Activated naive CD4-positive, alpha-beta T cell treated with anti-CD3 and anti-CD28 coated beads, Interleukin-2, amount 50 U/mL, for 72 hours (primary cell): ENCODE measurements at places on chromosomes 5 and 9. TPM values are rescaled to one million over a fixed set of nuclear protein-coding genes. Genes with fewer than 3 reads are reported as not detected.

DNA sequence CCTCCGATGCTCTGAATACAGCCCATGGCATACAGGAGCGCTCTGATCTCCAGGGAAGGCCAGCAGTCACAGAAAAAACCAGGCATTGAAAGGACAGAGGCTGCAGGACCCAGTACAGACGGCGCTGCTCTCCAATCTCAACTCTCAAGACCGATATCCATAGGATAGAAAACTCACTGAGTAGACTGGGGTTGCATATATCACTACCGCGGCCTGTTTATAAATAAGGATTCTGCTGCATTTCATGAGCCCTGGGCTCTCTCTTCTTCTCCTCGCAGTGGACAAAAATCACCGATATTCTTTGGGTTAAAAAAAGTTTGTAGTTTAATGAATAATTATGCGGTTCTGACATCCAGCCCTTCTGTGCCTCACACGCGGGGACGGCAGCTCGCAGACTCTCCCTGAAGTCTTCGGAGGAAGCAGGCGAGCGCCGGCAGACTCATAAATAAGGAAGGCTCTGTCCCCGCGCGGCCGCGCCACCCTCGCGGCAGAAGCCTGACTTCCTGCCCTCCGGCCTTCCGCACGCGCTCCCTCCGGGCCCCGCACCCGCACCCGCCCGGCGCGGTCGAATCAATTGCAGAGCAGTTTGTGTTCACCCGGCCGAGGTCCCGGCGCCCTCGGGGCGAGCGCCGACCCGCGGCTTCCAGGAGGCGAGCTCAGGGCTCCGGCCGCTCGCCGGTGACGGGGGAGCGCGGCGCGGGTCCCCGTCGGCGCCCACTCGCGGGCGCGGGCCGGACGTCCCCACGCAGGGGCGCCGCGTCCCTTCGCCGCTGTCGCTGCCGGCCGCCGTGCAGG is at the start of gene FAM78A:
Gene FAM78A (minus strand): TSS at position 417 of the 795 bp plus-strand sequence. CDS start 331 bp downstream, at position 86.
- peak; percentile 60 for DNase-seq

GRCh38 chr5:11491404-11492075 is 412.7 kb downstream of the CTNND2 start:
- DNase-seq: no peak

DNA sequence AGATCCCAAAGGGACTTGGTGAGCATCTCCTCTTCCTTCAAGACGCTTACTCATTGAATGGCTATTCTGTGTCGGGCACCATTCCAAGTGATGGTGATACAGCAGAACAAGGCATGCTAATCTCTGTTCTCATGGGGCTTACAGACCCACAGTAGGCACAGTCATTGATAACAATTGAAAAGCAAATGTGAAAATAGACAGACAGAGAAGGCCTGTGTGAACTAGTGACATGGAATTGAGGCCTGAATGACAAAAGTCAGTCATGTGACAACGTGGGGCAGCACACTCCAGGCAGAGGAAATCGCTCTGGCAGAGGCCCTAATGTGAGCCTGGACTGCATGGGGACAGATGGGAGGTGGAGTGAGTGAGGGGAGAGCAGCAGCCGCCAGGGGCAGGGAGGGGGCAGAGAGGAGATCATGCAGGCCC is 70.7 kb upstream of the CPLX2 start:
- no peak for DNase-seq

DNA sequence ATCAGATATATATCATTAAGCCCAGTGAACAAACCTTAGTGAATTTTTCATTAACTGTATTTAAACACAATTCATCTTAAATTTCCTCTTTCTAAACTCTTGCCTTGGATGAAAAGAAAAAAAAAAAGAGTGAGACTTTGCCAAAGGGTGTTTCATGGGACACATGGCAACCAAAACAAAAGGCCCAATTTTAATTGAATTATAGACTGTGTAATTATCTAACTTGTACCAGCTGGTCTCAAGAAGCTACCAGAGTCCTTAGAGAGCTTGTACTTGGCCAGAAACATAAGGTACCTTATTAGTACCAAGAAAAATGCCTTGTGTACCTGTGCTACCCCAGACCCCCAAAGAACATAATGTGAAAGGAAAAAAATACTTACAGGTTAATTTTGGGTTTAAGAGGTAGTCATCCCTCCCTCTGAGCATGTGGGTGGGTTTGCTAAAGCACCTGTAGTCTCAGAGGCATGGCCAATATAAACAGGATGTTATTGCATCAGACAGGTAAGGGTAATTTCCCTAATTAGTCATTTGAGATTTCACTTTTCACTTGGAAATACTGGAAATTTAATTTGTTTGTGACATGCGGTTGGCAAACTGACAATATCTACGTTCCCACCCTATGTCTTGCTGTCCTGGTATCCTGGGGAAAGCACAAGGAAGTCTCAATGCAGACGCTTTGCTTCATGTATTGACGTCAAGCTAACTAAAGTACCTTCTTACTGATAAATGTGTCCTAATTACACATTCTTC is 90.1 kb downstream of the SNCAIP start:
- DNase-seq: no peak

DNA sequence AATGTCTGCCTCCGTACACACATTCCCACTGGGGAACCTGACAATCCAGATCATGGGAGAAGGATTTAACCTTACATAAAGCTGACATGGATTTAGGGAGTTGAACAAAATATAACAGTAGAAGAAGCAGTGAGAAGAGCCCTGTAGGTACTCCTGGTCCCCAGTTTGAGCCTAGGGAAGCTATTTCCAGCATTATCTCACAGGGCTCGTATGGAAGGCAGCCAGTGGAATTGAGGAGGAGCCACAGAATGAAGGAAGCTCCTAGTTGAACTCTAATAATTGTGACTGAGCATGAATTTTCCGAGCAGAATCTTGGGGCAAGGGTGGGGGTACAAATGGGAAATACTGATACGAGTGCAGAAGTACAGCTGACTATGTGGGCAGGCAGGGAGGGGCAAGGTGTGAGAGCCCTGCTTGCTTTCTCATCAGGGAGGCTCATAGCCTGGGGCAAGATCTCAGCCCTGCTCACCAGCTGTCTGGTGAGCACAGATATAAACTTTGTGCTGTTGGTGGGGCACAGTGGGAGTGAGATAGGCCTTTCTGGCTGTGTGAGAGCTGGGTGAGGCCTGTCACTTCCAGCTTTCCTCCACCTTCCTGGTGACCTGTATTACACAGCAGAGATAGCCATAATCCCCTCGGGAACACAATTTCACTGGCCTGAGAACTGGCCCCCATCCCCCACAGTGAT is 290.7 kb upstream of the IL12B start:
- DNase-seq: no peak

GRCh38 chr9:92506184-92506857 is 24.0 kb upstream of the ASPN start:
- DNase-seq: no peak

GRCh38 chr5:3119435-3119834 is 368.0 kb upstream of the IRX2 start:
- no peak for DNase-seq

DNA sequence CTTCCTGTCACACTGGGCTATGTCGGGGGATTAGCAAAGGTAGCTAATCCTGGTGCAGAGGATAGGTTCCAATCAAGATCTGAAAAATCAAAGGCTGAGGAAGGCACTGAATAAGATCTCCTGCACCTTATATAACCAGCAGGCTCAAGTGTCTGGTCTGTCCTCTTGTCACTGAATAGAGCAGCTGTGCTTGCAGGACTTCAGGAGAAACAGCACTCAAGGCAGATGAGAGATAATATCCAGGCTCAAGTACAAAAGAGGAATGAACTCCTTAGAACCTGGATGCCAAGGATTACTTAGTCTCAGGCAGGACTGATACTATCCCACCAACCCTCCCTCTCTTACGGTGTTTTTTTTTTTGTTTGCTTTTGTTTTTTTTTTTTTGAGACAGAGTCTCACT is 108.8 kb upstream of the LRRTM2 start:
- no peak for DNase-seq

GRCh38 chr5:61953913-61954312 is 352.1 kb upstream of the KIF2A start:
- DNase-seq: no peak

- DNase-seq: no peak
Measured at GRCh38 chr5:178376921-178377582, 144.4 kb upstream of the PHYKPL start.

DNA sequence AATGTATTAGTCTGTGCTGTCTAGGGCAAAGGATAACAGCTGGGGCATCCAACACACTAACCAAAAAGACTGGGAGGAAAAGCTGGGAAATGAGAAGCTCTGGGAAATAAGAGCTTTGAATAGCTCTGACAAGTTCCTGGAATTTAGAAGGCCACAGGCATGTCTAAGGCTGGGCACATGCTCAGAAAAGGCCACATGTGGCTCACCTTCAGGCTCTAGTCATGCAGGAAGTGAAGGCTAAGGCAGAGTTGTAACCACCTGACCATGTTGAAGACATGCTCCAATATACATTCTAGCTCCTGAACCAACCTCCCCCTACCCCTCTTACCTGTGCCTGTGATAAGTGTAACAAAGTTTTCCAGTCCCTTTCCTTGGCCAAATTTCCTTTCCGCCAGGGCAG is 31.7 kb downstream of the CLTA start:
- no peak for DNase-seq

- DNase-seq: no peak
Measured at GRCh38 chr5:145887976-145888574, 15.3 kb upstream of the GRXCR2 start.

DNA sequence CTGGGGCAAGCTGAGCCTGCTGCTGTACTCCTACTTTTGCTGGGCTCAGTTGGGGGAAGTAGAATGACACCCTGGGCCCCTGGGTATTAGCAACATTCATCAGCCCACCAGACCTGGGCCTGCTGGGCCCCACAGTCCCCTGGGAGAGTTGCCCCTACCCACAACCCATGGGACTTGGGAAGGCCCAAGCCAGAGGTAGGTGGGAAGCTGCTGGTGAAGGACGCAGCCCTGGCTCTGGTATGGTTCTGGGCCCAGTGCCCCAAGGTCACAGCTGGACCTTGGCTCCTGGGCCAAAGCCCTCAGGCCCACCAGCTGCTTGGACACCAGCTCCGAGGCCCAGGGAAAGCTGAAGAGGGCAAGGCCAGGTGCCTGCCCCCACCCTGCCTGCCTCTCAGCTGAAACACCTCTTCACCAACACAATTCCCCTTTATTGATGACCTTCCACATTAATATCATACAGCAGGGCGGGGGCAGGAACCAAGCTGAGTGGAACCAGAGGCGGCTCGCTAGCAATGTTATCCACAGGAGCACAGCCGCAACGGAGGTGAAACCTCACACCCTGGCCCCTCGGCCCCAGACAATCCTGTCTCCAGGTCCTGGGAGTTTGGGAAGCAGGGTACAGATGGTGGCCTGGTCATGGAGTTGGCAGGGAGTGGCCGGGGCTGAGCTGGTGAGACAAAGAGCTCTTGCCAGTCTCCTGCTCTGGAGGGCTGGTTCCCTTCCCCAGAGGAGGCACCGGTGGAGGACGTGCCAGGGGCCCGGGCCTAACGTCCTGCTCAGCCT is 13.7 kb downstream of the DOLPP1 start:
- DNase-seq: no peak

The PCAT7 gene
- not detected for total RNA-seq

The RETREG1 gene
- total RNA-seq: 7.4 TPM

The MARCHF3 gene
- total RNA-seq: 10.5 TPM

The OMD gene
- not detected for total RNA-seq

The PCDHB14 gene
- not detected for total RNA-seq

The PLAC8L1 gene
- total RNA-seq: 0.64 TPM

The ROR2 gene
- total RNA-seq: not detected

The PRRX2 gene
- not detected for total RNA-seq

The DNAH5 gene
- not detected for total RNA-seq

The OXCT1 gene
- total RNA-seq: 74.5 TPM
